Right atrium auricular region (tissue), 2 donors: ENCODE measurements at places on chromosomes 2 and 18.

DNA sequence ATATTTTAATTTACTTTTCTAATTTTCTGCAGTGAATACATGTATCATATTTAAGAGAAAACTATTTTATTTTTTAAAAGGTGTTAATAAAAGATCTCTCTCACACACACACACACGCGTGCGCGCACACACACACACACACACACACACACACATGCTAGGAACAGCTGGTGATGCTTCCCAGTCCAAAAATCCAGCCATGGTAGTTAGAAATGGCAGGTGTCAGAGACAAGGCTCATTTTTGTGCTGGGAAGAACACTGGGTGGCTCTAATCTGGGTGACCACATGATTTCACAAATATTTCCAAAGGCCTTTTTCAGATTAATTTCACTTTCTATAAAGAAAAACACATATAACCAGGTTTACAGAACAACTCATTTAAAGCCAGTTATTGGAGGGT is 104.5 kb upstream of the NCK2 start:
- DNase-seq: no peak
- H3K36me3 ChIP-seq: no peaks in the 10 kb centered on the region
- no peak overlapping the region for H3K27ac ChIP-seq
- no peaks in the 10 kb centered on the region for H3K4me1 ChIP-seq
- no peaks in the 10 kb centered on the region for H3K27me3 ChIP-seq
- H3K4me3 ChIP-seq: no peak overlapping the region

DNA sequence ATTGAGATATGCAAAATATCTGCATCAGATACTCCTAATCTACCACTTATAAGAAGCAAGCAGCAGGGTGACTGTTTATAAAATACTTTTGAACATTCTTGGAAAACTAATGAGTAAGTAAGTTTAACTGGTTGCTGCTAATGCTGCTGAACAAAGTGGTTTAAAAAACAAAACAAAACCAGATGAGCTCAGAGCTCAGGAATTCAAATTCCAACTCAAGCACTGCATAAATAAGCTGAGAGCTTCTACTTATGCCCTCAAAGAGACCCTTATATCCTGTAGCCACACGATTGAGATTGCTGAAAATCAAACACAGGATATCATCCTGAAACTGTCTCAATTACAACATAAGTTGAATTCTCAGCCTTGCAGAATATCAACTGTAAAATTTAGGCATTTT is 62.3 kb upstream of the NYAP2 start:
- H3K4me3 ChIP-seq: no peak overlapping the region
- H3K36me3 ChIP-seq: no peaks in the 10 kb centered on the region
- H3K27me3 ChIP-seq: no peaks in the 10 kb centered on the region
- DNase-seq: no peak
- H3K27ac ChIP-seq: no peak overlapping the region
- no peaks in the 10 kb centered on the region for H3K4me1 ChIP-seq

DNA sequence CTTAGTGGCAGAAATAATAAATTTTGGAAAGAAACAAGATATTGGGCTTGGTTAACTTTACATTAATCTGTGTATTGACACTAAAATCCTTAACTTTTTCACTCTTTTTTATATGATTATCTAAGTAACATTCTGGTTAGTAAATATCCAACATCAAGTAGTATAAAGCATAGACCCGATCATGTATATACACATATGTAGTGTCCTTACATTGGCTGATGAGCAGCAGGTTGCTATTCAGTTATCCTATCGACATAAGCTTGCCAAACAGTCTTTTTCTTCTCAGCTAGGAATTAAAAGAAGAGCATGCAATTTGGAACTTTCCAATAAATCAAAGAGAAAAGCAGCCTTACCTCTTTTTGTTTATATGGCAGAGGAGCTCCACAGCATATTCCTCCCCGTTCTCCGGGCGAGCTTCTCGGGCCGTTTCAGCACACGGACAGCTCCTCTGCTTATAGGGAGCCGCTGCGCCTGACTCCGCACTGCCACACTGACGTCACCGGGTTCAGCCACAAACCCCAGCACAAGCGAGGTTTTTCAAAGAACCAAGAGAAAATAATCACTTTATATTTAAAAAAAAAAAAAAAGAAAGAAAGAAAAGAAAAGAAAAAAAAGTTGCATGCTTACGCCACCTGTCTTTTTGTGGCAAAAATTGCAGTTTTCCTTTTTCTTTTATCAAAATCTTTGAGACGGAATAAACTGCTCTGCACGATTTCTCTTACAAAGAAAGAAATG is at the start of gene SCG2:
Gene SCG2 (minus strand): TSS at position 430 of the 735 bp plus-strand sequence. CDS start 3,079 bp downstream, outside the sequence.
- no peak within 1 kb of the TSS for H3K4me3 ChIP-seq
- H3K27ac ChIP-seq: no peak within 1 kb of the TSS
- no peaks in the 10 kb centered on the region for H3K27me3 ChIP-seq
- H3K4me1 ChIP-seq: no peaks in the 10 kb centered on the region
- DNase-seq: peak; percentile 73
- no peaks in the 10 kb centered on the region for H3K36me3 ChIP-seq

GRCh38 chr2:148675708-148676107 is 31.2 kb downstream of the EPC2 start:
- peaks cover 20% of the 10 kb centered on the region for H3K4me1 ChIP-seq
- no peaks in the 10 kb centered on the region for H3K27me3 ChIP-seq
- no peaks in the 10 kb centered on the region for H3K36me3 ChIP-seq
- H3K27ac ChIP-seq: no peak overlapping the region

GRCh38 chr2:204888222-204888621 is 342.9 kb downstream of the PARD3B start:
- no peak for DNase-seq
- no peaks in the 10 kb centered on the region for H3K27me3 ChIP-seq
- no peaks in the 10 kb centered on the region for H3K4me1 ChIP-seq
- no peaks in the 10 kb centered on the region for H3K36me3 ChIP-seq
- H3K4me3 ChIP-seq: no peak overlapping the region
- no peak overlapping the region for H3K27ac ChIP-seq

DNA sequence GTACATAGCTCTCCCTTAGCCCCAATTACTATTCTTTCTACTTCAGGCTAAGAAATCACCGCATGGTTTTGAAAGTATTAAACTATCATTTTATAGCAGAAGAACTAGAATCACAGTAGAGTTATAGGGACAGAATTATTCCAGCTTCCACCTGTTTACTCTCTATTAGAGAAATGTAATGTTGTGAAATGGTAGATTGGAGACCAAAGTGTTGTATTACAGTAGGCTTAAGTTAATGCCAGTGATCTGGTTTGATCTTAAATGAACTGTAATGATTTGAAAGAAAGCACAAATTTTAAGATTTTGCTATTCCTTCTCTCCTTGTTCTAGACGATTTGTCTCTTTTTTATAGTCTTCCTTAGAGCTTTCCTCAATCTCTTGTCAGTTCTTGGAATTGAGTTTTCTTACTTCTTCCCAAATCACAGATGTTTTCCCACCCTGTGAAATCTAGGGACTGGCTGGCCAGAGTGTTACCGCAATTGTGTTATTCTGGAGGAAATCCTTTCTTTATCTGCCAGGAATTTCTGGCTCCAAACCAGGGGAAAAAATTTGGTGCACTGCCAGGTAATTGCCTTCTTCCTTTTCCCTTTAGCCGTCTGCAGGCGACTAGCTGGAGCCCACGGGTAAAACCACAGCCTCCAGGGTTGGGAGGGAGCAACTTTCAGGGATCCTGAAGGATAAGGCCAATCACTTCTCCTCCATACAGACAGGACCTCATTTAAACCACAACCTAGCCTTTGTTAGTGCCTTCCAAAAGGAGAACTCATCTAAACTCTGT is 51.7 kb downstream of the NOP58 start:
- no peaks in the 10 kb centered on the region for H3K4me1 ChIP-seq
- H3K27me3 ChIP-seq: no peaks in the 10 kb centered on the region
- DNase-seq: peak; percentile 78

DNA sequence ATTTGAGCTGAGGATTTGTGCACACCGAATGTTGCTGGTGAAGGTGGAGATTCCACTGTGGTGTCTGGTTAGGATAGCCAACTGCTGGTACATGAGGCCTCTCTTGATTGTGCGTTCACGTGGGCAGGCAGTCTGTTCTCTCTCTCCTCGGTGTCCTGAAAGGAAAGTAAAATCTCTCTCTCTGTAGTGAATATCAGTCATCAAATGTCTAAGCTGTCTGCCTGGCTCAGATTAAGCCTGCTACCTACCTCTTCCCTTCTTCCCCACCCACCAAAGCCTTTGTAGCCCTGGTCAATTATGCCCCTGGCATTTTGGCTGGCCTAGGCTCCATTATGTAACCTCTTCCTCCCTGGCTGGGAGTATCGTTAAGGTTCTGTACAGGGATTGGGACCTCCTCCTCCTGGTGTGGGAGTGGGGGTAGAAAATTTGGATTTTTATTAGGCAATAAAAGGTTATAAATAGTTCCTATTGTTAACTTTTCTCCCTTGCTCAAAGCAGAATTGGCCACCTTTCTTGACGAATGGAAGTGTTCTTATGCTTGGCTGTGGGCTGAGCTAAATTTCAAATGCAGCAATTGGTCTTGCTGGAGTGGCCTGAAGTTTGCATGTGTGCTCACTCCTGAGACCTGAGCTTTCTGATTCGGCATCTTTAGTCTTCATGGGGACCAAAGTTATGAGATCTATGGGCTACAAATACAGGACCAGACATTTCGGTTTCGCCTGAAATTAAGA is 148.8 kb downstream of the WDSUB1 start:
- DNase-seq: no peak
- no peaks in the 10 kb centered on the region for H3K27me3 ChIP-seq
- no peaks in the 10 kb centered on the region for H3K36me3 ChIP-seq

- no peak overlapping the region for H3K4me3 ChIP-seq
- DNase-seq: no peak
- H3K27me3 ChIP-seq: no peaks in the 10 kb centered on the region
- no peaks in the 10 kb centered on the region for H3K36me3 ChIP-seq
These were observed 813 bp downstream of the NDC80 start for GRCh38 chr18:2572171-2572569.

GRCh38 chr18:11775436-11776174 is 75.6 kb upstream of the CHMP1B start:
- H3K4me1 ChIP-seq: no peaks in the 10 kb centered on the region
- no peak overlapping the region for H3K4me3 ChIP-seq
- no peak overlapping the region for H3K27ac ChIP-seq
- H3K36me3 ChIP-seq: no peaks in the 10 kb centered on the region
- DNase-seq: no peak
- H3K27me3 ChIP-seq: no peaks in the 10 kb centered on the region

GRCh38 chr2:222943820-222944219 is 83.0 kb downstream of the ACSL3 start:
- no peak overlapping the region for H3K4me3 ChIP-seq
- H3K4me1 ChIP-seq: no peaks in the 10 kb centered on the region
- H3K27ac ChIP-seq: no peak overlapping the region
- H3K27me3 ChIP-seq: no peaks in the 10 kb centered on the region
- DNase-seq: no peak
